ENCODE measurements at places on chromosomes 16 and 17. TPM values are rescaled to one million over a fixed set of nuclear protein-coding genes. Genes with fewer than 3 reads are reported as not detected.

GRCh38 chr16:81473066-81473488, 28.5 kb downstream of the CMIP start:
- peak overlapping the region; percentile 57 for H3K4me3 ChIP-seq
- peak overlapping the region; percentile 66 for H3K27ac ChIP-seq
- peaks cover 55% of the 10 kb centered on the region for H3K4me1 ChIP-seq
- no peak for DNase-seq
- H3K27me3 ChIP-seq, result no peaks in the 10 kb centered on the region
- H3K36me3 ChIP-seq, result peaks cover 21% of the 10 kb centered on the region

- H3K4me1 ChIP-seq, result no peaks in the 10 kb centered on the region
- no peaks in the 10 kb centered on the region for H3K36me3 ChIP-seq
- H3K27me3 ChIP-seq, result peaks cover 2% of the 10 kb centered on the region
- no peak overlapping the region for H3K4me3 ChIP-seq
- DNase-seq, result no peak
Observed at GRCh38 chr16:55955845-55956244, 80.7 kb upstream of the CES5A start.

DNA sequence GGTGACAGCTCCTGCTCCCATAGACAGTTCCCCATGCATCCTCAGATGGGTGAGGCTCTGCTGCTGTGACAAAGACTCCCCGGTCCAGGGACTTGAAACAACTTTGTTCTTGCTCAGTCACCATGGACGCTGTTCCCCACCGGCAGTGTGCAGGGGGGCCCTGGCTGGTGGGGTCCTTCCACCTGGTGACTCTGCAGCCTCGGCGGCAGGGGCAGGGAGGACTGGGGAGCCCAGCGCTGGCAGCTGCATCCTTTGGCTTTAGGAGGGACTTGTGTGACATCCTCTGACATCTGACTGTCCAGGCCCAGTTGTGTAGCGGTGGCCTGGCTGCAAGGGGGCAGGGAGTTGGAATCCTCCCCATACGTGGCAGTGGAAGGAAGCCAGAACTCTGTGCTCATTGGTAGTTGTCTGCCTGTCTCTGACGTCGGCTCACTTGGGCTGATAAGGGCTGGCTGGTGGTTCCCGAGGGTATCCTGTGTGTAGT, 107.3 kb downstream of the CMIP start:
- H3K27ac ChIP-seq, result peak overlapping the region; percentile 89
- H3K4me1 ChIP-seq, result peaks cover 62% of the 10 kb centered on the region
- peaks cover 7% of the 10 kb centered on the region for H3K27me3 ChIP-seq
- DNase-seq, result no peak
- H3K36me3 ChIP-seq, result 0 out of 2 replicates have a peak, but pooled peaks cover 8% of the 10 kb centered on the region

Gene PRSS27
- total RNA-seq, result 0.47 TPM

Gene VAMP2
- 37.0 TPM for total RNA-seq

Measured in HFFc6 (cell line).